ENCODE measurements at places on chromosomes 13 and 19.

- no peak for DNase-seq
Observed at GRCh38 chr19:3336680-3337523, 29.5 kb upstream of the NFIC start.

- no peak for DNase-seq
Observed at GRCh38 chr13:42083138-42083770, 34.8 kb downstream of the DGKH start.

- no peak for DNase-seq
Observed at GRCh38 chr19:40331052-40331451, 17.1 kb downstream of the C19orf47 start.

GRCh38 chr13:77339408-77339807 lies 12.5 kb upstream of the MYCBP2 start:
- DNase-seq, result no peak

- no peak for DNase-seq
Observed at GRCh38 chr19:28521614-28522544, 691.1 kb downstream of the UQCRFS1 start.

DNA sequence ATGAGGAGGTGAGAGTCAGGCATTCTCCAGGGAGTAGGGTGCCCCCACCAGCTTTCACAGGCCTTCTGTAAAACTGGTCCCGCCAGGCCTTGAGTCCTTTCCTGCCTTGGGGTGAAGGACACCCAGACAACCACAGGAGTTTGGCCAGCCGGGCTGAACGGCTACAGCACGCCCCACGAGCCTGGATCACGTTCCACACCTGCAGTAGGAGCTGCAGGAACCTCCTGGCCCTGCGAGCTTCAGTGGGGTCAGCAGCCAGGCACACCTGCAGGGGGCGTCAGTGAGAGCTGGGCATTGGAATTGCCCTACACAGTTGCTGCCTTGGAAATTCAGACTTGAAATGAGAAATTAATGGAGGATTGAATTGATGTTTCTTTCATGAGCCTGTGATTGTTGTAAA lies 45.7 kb downstream of the COL4A2 start:
- DNase-seq, result no peak

DNA sequence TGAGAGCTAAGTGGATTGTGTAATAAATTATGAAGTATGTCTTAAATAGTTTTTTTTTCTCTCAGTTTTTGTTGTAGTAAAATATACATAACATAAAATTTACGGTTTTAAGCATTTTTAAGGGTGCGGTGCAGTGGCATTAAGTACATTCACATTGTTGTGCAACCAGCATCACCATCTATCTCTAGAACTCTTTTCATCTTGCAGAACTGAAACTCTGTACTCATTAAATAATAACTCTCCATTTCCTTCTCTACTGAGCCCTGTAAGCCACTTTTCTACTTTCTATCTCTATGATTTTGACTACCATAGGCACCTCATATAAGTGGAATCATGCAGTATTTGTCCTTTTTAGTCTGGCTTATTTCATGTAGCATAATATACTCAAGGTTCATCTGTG lies 87.1 kb downstream of the GJA3 start:
- no peak for DNase-seq

DNA sequence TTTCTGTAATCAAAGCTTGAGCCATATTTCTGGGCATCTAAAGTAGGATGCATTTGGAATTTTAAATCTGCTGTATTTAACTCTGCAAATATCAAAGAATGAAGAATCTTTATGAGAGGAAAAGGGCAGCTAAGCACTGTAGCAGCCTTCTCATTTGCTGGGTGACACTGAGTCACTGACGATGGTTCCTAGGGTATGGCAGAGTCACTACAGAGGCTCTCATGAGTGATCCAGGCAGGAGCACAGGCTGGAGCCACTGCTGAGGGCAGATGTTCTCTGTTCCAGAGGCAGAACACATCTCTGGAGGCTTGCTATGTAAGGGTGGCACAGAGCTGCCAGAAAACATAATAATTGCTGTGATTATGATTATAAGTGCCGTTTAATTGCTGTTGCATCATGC lies 340.7 kb upstream of the HTR2A start:
- DNase-seq, result no peak

GRCh38 chr13:99208185-99208584 lies 7.5 kb downstream of the UBAC2 start:
- DNase-seq, result no peak

DNA sequence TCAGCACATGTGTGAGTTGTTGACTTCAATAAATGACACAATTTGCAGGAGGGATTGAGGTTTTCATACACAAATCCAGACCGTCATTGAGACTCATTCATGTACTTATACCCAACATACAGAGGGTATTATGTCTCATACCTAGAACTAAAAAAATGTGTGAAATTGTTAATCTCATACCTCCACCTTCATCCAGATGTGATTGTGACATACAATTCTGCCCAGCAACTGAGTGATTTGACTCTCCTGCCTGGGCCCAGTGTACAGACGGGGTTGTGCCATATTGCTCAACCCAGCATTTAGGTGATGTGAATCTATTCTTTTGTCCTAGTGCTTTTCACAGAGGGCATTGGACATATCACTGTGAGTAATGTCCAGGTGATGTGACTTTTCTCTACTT lies 12.6 kb upstream of the ZNF681 start:
- DNase-seq, result no peak

GRCh38 chr19:3798137-3798536 lies 12.0 kb upstream of the MATK start:
- no peak for DNase-seq

DNA sequence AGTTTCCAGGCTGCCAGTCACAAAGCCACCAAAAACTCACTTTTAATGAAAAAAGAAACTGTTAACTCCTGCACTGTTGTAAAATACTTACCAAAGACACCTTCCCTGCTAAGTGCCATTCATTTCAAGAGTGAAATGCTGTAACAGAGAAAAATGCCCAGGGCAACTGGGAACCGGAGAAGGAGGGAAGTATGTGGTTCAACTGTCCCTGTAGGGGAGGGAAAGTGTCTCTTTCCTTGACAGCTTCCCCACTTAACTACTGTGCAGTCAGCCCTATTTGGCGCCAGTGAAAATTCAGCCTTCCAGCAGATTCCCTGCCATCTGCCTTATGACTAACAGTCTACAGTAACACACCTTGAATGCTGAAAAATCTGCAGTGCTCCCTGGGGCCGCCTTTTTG lies 789.0 kb downstream of the DIAPH3 start:
- DNase-seq, result peak; percentile 48

- no peak for DNase-seq
Observed at GRCh38 chr13:62176051-62176450, 760.4 kb upstream of the PCDH20 start.

DNA sequence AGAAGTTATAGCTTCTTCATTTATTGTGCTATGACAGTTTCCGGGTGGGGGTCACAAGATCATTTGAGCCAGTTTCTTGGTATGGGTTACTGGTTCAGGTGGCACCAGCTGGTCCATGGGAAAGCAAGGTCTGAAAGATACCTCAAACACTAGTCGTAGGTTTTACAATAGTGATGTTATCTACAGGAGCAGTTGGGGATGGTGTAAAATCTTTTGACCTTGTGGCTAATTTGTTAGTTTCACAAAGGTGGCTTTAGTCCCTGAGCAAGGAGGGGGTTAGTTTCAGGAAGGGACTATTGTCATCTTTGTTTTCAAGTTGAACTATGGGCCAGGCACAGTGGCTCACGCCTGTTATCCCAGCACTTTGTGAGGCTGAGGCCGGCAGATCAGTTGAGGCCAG lies 24.6 kb downstream of the CHST8 start:
- no peak for DNase-seq

All from mesendoderm (in vitro differentiated cells).